ENCODE measurements at places on chromosomes 6 and 20.

DNA sequence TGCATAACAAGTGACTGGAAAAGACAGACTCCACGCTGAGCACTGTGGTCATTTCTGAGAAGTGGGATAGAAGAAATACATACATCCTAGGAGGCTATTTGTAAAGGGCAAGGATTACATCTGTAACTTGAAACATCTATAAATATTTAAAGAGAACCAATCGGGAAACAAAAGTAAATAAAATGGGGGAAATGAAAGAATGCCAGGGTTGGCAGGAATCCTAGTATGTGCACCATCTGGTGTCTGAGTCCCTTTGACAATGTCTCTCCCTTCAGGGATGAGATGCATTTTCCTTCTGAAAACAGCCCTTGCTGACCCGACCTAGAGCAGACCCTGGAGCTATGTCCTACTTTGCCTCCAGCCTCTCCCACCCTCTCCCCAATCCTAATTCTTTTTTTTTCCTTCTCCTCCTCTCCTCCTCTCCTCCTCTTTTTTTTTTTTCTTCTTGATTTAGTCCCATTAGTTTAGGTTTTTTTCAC, 53.2 kb downstream of the VSTM2L start:
- no peak for DNase-seq

DNA sequence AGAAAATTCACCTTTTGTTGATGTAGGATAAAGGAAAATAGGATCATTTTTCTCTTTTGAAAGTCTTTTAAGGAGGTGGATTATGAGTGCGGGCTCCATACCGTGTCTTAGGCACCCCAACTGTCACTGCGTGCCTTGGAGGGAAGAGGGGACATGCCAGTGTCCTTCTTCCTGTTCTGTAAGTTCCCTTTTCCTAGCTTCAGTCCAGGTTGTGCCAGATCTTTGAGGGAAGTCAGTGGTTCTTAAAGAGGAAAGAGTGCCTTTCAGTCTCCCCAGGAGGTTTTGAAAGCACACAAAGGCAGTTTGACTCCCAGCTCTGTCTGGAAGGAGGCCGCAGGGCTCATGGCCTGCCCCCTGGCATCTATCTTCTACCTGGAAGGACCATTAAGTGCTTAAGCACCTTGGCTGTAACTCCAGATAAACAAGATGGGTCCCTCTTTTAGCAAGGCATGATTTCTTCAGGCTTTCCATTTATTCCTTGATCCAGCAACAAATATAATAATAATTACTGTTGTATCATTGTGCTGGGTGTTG, 13.0 kb downstream of the EFCAB8 start:
- no peak for DNase-seq

DNA sequence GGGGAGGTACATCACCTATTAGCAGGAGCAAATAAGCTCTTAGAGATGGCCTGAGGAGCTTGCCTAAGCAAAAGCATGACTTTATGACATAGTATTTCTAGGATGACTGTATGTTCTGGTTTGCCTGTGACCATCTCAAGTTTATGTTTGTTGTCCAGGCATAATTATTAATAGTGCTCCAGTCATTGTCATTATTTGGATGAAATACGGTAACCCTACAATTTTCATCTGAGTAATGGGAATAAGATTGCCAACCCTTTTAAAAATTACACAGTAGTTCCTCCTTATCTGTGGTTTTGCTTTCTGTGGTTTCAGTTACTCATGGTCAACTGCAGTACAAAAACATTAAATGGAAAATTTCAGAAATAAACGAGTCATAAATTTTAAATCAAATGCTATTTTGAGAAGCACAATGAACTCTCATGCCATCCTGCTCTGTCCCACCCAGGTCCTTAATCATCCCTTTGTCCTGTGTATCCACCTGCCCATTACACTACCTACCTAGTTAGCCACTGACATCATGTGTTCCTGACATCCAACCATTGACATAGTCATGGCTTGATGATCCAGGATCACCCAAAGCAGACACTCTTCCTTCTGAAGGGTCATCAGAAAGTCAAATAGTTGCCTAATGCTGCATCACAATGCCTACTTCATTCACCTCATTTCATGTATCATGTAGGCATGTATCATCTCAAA, 27.0 kb upstream of the TFB1M start:
- no peak for DNase-seq

- no peak for DNase-seq
Observed at GRCh38 chr6:137311940-137312339, 92.8 kb upstream of the IFNGR1 start.

DNA sequence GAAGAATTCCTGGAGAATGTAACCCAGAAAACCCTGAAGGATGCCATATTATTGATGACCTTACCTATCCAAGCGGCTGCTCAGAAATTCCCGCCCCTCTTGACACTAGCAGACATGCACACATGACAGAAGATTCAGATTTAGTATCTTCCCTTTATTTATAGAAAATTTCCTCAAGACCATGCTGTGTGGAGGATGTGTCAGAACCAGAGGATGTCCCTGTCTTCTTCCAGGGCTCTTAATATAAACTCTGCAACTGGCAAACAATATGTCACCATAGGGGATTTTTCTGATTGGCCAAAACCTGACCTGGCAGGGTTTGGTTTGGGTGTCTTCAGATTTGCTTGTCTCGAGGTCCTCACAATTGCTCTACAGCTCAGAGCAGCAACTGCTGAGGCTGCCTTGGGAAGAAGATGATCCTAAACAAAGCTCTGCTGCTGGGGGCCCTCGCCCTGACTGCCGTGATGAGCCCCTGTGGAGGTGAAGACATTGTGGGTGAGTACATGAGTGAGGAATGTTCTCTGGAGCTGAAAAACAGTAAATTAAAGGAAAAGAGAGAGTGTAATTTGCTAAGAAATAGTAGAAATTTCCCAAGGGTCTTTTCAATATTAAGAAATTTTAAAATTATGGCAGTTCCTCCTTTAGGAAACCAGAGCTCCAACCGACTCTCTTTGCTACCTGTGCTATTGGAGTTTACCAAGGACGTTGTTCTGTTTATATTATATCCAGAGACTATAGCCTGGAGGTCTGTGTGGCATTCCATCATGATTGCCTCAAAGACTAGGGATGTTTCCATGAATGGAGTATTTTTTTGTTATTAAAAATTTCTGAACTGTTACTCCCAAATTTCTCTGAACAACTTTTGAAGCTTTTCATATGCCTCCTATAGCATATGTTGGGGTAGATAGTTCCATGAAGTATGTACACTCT, at the start of gene HLA-DQA2:
TSS of gene HLA-DQA2 (plus strand) at position 361 of the 930 bp plus-strand sequence. CDS start at position 414, 53 bp downstream.
- DNase-seq: no peak

DNA sequence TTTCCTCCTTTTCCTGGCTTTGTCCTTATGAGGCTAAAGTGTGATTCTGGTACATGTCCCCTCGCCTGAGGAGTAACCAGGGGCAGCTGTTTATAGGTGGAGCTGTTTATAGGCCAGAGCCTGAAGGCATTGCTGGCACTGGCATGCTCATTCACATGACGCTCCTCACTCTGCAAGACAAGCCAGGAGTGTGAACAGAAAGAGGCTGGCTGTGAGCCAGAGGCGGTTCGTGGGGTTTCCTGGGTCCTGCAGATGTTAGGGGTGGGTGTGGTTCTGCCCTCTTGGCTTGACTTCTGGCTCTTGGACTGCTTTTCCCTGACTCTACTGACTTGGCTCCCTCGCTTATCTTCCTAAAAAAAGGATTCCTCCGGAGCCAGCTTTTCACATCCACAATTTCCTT, 12.8 kb upstream of the MDFI start:
- no peak for DNase-seq

- DNase-seq: peak; percentile 53
Observed at GRCh38 chr20:4161401-4162251, 146.3 kb upstream of the RNF24 start.

DNA sequence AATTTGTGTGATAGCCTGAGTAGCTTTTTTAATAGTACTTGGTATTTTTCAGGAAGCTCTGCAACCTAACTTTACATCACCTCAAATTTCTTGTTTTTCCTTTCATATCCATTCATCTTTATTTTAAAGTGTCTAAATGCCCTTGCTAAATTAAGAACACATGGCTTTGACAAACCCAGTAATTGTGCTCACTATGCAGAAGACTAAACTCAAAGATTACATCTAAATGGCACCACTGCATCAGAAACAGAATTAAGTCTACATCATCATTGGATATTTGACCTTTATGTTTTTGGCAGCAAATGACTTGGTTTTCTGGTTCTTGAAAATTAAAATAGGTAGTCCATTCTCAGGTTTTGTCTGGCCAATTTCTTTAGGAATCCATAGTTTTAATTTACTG, 69.6 kb upstream of the HDGFL1 start:
- no peak for DNase-seq

- DNase-seq: peak; percentile 28
Observed at GRCh38 chr6:135358251-135358821, 139.2 kb downstream of the AHI1 start.

Measured in activated CD4-positive, alpha-beta T cell treated with anti-CD3 and anti-CD28 coated beads, Interleukin-10, Interleukin-2, amounts not matched to agents 100 ng/mL and 50 ng/mL, durations not matched to agents 16 hours and 8 hours (primary cell).